ENCODE measurements at places on chromosomes 1 and 21.

GRCh38 chr1:157269656-157270375 is 131.6 kb upstream of the ETV3 start:
- no peaks in the 10 kb centered on the region for H3K27me3 ChIP-seq
- H3K4me1 ChIP-seq: no peaks in the 10 kb centered on the region
- no peak overlapping the region for H3K4me3 ChIP-seq
- no peak overlapping the region for H3K27ac ChIP-seq
- no peaks in the 10 kb centered on the region for H3K36me3 ChIP-seq
- no peak for DNase-seq

- no peaks in the 10 kb centered on the region for H3K36me3 ChIP-seq
- DNase-seq: no peak
These were observed 66.8 kb upstream of the JUN start for GRCh38 chr1:58850636-58851035.

DNA sequence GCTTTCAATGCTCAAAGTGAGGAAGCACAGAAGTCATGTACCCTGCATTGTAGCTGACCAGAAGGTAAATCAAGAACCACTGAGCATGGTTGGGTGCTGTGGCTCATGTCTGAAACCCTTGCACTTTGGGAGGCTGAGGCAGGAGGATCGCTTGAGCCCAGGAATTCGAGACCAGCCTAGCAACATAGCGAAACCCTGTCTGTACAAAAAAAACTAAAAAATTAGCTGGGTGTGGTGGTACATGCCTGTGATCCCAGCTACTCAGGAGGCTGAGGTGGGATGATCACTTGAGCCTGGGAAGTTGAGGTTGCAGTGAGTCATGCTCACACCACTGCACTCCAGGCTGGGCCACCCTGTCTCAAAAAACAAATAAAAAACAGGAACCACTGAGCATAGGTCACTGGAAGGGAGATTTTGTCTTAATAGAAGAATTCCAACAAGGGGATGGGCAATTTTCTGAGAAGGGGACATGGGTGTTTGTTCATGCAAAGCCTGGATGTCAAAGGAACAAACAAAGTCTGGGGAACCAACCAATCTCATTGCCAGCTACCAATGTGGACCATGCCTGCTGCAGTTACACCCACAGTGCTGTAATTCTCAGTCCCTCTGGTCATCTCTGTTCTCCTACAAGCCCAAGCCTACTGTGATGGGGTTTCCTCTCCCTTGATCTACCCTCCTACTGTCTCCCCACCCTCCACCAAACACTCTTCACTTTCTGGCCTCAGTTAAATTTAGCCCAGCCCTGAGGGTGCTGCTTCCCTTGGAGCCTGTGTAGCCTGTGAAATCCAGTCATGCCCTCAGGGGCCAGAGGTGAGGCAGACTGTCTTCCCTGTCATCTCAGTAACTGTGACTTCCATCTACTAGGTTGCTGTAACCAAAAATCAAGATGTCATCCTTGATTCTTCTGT is 47.9 kb downstream of the ELF3 start:
- peak overlapping the region; percentile 93 for H3K27ac ChIP-seq
- DNase-seq: no peak
- no peaks in the 10 kb centered on the region for H3K27me3 ChIP-seq
- peaks cover 5% of the 10 kb centered on the region for H3K4me1 ChIP-seq
- no peaks in the 10 kb centered on the region for H3K36me3 ChIP-seq

GRCh38 chr1:82606546-82606945 is 805.8 kb downstream of the ADGRL2 start:
- H3K27me3 ChIP-seq: no peaks in the 10 kb centered on the region
- H3K36me3 ChIP-seq: no peaks in the 10 kb centered on the region
- H3K4me1 ChIP-seq: no peaks in the 10 kb centered on the region
- no peak for DNase-seq
- H3K4me3 ChIP-seq: no peak overlapping the region

- H3K4me1 ChIP-seq: no peaks in the 10 kb centered on the region
- no peaks in the 10 kb centered on the region for H3K27me3 ChIP-seq
These were observed 157.0 kb upstream of the ZNHIT6 start for GRCh38 chr1:85865213-85865612.

GRCh38 chr1:58983633-58984245 is 199.9 kb upstream of the JUN start:
- H3K27ac ChIP-seq: no peak overlapping the region
- peaks cover 5% of the 10 kb centered on the region for H3K4me1 ChIP-seq
- H3K36me3 ChIP-seq: no peaks in the 10 kb centered on the region
- H3K27me3 ChIP-seq: no peaks in the 10 kb centered on the region
- DNase-seq: no peak

GRCh38 chr1:225908773-225909172 is 15.3 kb downstream of the PYCR2 start:
- no peaks in the 10 kb centered on the region for H3K27me3 ChIP-seq
- DNase-seq: no peak
- no peak overlapping the region for H3K27ac ChIP-seq

DNA sequence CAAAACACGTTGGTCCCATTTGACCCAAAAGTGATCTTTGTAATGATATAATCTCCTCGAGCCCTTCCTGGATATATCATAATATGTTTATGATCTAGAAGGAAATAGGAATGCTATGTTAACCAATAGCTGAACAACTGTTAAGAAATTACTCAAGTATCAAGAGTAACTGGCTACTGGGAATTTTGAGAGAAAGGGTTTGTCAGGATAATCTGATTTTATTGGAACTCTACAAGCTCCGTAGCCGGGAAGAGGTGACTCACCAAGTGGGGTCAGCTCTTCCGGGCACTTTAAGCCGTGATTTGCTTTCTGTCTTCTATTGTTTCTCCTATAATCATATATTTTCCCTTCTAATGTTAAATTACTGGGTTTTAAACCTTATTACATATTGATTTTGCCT is 250.5 kb upstream of the POGK start:
- H3K36me3 ChIP-seq: no peaks in the 10 kb centered on the region
- no peak for DNase-seq
- H3K27ac ChIP-seq: no peak overlapping the region
- no peak overlapping the region for H3K4me3 ChIP-seq
- H3K27me3 ChIP-seq: no peaks in the 10 kb centered on the region

- no peaks in the 10 kb centered on the region for H3K27me3 ChIP-seq
- H3K4me3 ChIP-seq: no peak overlapping the region
- peak overlapping the region; percentile 13 for H3K27ac ChIP-seq
These were observed 107.1 kb downstream of the SPSB1 start for GRCh38 chr1:9399510-9400424.

- no peak overlapping the region for H3K27ac ChIP-seq
- H3K27me3 ChIP-seq: no peaks in the 10 kb centered on the region
- H3K4me3 ChIP-seq: no peak overlapping the region
- DNase-seq: no peak
- H3K4me1 ChIP-seq: no peaks in the 10 kb centered on the region
These were observed 233.9 kb downstream of the KIF26B start for GRCh38 chr1:245388687-245389086.

DNA sequence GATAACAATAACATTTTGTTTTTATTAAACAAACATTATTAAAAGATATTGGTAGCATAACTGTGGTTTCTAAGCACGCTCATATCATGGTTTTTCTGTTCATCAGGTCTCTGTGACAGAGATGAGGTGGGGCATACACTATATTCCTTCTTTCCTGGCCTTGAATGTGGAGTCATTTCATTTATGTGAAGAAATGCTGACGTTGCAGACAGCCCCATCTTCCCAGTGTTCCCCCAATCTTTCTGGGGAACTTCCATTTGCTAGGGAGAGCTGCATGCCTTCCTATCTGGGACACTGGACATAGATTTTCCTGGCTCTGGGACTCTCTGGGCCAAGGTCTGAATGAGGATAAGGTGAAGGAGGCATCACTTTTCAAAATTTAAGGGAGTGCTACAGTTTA is 30.4 kb downstream of the PIGM start:
- H3K27me3 ChIP-seq: no peaks in the 10 kb centered on the region
- H3K27ac ChIP-seq: no peak overlapping the region
- peaks cover 4% of the 10 kb centered on the region for H3K4me1 ChIP-seq
- no peak for DNase-seq
- no peaks in the 10 kb centered on the region for H3K36me3 ChIP-seq

- H3K36me3 ChIP-seq: no peaks in the 10 kb centered on the region
- no peaks in the 10 kb centered on the region for H3K27me3 ChIP-seq
- H3K4me1 ChIP-seq: no peaks in the 10 kb centered on the region
- H3K27ac ChIP-seq: no peak overlapping the region
- H3K4me3 ChIP-seq: no peak overlapping the region
These were observed 436.5 kb upstream of the DAB1 start for GRCh38 chr1:57860325-57860724.

- no peaks in the 10 kb centered on the region for H3K36me3 ChIP-seq
- H3K4me3 ChIP-seq: no peak overlapping the region
- H3K4me1 ChIP-seq: peaks cover 9% of the 10 kb centered on the region
- DNase-seq: no peak
These were observed 5.3 kb downstream of the CHD1L start for GRCh38 chr1:147247656-147248238.

DNA sequence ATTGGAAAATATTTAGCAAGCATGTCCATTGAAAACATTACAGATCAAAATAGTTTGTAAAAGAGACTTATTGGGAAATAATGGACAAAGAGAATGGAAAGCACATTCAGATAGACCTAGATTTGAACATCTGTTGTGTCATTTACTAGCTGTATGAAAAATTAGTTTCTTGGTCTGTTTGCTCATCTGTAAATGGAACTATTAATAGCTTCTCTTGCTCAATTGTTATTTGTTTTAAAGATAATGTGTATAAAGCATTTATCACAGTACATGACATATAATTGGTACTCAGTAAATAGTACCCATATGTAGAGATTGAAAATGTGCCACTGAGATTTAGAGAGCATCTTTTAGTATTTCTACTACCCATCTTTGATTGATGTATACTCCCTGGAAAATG is 25.9 kb downstream of the RPAP2 start:
- no peak overlapping the region for H3K4me3 ChIP-seq
- H3K36me3 ChIP-seq: peaks cover 95% of the 10 kb centered on the region
- H3K27me3 ChIP-seq: no peaks in the 10 kb centered on the region
- no peak for DNase-seq

GRCh38 chr21:37688952-37689659 is 227.2 kb downstream of the KCNJ6 start:
- peaks cover 6% of the 10 kb centered on the region for H3K27me3 ChIP-seq
- no peak for DNase-seq
- H3K4me3 ChIP-seq: no peak overlapping the region
- no peaks in the 10 kb centered on the region for H3K4me1 ChIP-seq
- no peak overlapping the region for H3K27ac ChIP-seq

- H3K36me3 ChIP-seq: no peaks in the 10 kb centered on the region
- H3K27me3 ChIP-seq: no peaks in the 10 kb centered on the region
- no peak for DNase-seq
- no peak overlapping the region for H3K27ac ChIP-seq
- no peak overlapping the region for H3K4me3 ChIP-seq
These were observed 38.1 kb upstream of the RD3 start for GRCh38 chr1:211530102-211530501.

DNA sequence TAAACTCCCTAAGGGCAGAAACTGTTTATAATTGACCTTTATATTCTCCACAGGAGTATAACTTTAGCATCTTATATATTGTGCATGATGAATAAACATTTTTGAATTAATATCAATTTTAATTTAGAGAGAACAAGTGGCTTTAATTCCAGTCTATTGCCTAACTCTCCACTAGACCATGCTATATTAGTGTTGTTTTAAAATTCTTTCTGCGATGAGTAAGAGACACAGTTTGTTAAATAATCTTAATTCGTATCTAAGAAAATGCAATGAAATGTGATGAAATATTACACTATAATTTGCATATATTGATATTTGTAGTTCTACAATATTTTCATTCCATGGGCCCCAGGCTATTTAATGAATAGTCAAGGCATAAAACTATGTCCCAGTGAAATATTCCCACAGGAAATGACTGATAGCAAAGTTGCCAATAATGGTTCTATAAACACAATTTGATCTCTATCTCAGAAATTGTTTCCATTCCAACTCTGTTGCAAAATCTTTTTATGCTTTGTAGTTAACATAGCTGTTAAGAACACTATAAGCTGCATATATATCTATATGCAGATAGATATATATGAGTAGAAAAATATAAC is 2.9 kb upstream of the SYDE2 start:
- H3K4me3 ChIP-seq: no peak overlapping the region
- no peak overlapping the region for H3K27ac ChIP-seq
- no peaks in the 10 kb centered on the region for H3K4me1 ChIP-seq
- no peak for DNase-seq

DNA sequence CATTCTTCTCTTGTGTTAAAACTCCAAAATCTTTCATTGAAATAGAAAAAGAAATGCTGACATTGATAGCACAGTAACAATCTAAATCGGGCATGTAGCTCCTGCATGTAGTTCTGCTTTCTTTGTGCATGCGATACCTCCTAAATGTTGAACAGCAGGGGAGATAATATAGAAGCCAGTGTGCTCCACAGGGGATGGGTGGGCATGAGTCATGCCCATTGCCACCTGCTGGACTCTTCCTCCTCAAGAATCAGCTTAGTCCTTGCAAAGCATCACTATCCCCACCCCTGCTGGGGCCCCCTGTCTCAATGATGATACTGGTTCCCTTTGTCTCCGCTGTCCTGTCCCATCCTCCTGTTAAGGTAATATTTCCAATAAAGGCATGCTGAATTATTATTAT is 203.0 kb downstream of the RWDD3 start:
- no peaks in the 10 kb centered on the region for H3K4me1 ChIP-seq
- DNase-seq: no peak
- H3K27ac ChIP-seq: no peak overlapping the region
- no peak overlapping the region for H3K4me3 ChIP-seq
- H3K36me3 ChIP-seq: no peaks in the 10 kb centered on the region

DNA sequence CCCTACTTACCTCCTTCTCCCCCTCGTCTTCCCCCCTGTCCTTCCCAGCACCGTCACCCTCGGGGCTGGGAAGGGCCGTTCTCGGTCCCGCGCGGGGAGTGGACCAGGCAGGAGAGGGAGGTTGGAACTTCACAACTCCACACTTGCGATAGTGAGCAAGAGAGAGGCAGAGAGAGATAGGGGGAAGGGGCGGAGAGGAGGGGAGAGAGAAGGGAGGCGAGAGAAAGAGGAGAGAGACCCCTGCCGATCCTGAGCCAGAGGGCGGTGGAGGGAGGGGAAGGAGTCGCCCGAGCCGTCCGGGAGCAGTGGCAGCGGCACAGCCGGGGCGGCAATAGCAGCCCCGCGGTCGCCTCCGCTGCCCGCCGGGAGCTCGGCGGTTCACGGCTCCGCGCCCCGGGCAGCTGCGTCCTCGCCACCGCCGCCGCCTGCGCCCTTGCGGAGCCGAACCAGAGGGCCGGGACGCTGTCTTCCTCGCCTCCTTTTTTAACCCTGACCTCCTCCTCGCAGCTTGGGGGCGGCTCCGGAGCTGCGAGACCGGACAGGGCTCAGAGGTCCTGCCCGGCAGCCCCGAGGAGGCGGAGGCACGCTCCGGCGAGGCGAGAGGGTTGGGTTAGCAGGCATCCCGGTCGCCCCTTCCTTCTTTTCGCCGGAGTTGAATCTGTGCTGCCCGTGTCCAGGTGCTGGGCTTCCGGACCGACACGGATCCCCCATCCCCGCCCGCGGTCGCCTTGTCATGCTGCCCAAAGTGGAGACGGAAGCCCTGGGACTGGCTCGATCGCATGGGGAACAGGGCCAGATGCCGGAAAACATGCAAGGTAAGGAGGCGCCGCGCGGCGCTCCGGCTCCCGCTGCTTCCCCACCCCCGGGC is 11.7 kb downstream of the NR5A2 start:
- peaks cover 24% of the 10 kb centered on the region for H3K4me1 ChIP-seq
- H3K4me3 ChIP-seq: peak overlapping the region; percentile 41
- H3K27me3 ChIP-seq: peaks cover 100% of the 10 kb centered on the region
- DNase-seq: no peak
- H3K27ac ChIP-seq: peak overlapping the region; percentile 69

Measured in esophagus squamous epithelium (tissue), 5 donors.